ENCODE measurements at places on chromosomes 6 and 20.
A peak's percentile ranks its signal among the peaks of the same experiment; 100 is the strongest.

DNA sequence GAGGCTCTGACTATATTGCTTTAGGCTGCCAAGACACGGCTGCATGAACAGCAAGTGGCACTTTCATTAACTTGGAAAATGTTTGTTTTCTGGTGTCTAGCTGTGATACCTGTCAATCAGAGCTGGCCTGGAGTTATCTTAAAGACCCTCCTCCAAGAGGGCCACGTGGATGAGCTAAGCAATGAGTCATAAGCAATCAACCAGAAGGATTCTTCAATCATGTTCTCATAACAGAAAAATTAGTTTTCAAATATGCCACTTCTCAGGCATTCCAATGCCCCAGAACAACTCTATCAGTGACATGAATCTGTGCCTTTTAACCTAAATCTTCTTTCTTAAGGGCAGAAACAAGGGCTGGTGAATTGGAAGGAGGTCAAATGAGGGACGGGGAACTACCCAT, 283.0 kb downstream of the HTR1B start:
- no peak for ATAC-seq

DNA sequence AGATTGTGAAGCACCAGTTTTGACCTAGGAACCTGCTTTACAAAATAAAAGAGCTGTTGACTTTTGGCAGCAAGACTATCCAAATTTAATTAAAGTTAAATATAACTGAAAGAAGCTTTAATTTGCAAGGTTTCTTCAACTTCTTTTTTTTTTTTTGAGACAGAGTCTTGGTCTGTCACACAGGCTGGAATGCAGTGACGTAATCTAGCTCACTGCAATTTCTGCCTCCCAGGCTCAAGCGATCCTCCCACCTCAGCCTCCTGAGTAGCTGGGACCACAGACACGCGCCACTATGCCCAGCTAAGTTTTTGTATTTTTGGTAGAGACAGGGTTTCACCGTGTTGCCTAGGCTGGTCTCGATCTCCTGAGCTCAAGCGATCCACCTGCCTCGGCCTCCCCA, 13.7 kb upstream of the CSE1L start:
- ATAC-seq, result no peak

GRCh38 chr6:12096342-12096741, 84.2 kb downstream of the HIVEP1 start:
- ATAC-seq, result no peak

DNA sequence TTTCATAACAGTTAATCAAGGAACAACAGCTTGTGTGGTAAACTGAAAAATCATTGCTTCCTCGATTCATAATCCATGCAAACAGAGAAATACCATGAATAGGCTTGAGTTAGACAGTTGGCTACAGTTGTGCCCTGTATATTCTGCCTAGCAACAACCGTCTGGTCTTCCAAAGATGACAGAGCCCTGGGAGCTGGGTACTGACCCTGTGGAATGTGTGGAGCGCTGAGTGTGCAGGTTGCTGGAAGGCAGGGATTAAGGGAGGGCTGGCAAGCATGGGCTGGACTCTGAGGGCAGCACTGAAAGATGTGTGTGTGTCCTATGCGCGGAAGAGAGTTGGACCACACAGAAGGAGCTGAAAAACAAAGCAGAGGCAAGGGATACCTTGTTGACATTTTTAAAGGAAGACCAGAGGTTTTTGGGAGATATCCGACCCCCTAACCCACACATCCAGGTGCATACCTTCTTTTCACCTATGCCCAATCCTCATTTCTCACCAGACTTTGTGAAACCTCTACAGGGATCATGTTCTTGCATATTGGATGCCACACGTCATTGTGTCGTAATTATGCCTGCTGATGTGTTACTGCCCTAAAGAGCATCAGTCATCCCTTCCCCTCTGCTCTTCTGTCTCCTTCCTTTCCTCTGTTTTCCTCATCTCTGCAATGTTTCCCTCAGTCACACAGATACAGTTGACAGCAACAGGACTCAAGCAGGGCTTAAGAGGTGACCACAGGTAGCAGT, 58.2 kb upstream of the VGLL2 start:
- ATAC-seq, result no peak

- ATAC-seq, result no peak
Observed at GRCh38 chr6:152386131-152386530, 251.0 kb downstream of the SYNE1 start.

DNA sequence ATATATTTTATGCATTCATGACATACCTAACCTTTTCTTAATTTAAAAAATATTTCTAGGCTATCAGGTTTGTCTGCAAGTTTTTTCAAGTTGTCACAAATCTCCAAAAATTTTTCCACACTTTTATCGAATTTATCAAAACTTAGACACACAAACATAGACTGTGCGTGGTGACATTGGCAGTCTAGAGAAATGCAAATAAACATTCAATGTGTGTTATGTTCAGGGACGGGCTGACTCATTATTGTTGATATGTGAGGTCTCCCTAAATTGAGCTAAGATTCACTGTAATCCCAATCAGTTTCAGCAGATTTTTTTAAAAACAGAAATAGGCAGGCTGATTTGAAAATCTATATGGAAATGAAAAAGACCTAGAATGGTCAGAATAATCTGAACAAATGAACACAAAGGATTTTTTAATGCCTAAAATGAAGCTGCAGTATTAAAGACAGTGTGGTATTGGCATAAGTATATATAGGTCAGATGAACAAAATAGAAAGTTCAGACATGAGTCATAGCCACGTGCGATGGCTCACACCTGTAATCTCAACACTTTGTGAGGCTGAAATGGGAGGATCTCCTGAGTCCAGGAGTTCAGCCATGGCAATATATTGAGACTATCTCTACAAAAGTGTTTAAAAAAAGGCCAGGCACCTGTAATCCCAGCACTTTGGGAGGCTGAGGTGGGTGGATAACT, 19.2 kb downstream of the BLTP3A start:
- peak; percentile 71 for ATAC-seq

All from esophagus mucosa (tissue), 1 donor.